ENCODE measurements at places on chromosomes 6 and 20.
A peak's percentile ranks its signal among the peaks of the same experiment; 100 is the strongest.

DNA sequence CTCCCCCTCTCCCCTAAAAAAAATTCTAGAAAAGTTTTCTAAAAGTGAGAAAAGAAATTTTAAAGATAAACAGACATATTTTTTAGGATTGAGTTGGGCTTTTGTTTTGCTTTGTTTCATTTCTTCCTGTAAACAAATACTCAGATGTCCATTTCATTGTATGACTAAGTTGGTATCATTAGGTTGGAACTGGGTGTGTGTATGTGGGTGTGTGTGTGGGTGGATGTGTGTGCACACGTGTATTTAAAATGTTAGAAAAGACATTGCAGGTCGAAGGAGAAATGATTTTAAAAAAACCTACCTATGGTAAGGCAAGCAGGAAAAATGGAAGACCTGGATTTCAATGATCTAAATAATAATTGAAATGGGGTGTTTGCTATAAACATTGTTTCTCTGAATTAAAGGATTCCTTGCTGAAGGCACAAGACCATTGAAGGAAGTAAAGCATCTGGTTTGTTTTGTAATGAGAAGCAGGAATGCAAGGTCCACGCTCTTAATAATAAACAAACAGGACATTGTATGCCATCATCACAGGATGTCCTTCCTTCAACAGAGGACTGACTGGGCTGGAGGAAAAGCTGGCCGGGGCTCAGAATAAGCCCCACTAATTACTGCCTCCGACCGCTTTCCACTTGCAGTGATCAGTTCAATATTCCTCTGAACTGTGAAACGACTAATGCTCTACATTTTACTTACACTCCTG, 996 bp upstream of the PRDM1 start:
- DNase-seq = peak; percentile 45

GRCh38 chr20:48169650-48170225, 384.5 kb upstream of the SULF2 start:
- DNase-seq = no peak

- no peak for DNase-seq
Observed at GRCh38 chr6:158589366-158589765, 29.5 kb downstream of the TMEM181 start.

DNA sequence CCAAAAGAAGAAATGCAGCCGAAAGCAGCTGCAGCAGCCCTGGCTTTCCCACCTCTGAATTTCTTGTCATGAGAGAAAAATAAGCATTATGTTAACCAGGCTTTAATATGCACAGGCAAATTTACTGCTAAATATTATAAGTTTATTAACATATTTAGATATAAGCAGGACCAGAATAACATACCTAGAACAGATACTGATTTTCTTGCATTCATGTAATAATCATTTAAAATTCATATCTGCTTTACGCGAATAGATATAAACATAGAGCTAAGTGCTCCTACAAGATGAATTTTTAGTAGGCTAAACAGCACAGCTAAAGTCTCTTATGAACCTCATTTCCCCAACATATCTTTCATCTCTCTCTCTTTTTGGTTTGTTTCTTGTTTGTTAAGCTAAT, 14.7 kb downstream of the CD93 start:
- DNase-seq = no peak

- no peak for DNase-seq
Observed at GRCh38 chr20:43838703-43839060, 76.0 kb upstream of the TOX2 start.

DNA sequence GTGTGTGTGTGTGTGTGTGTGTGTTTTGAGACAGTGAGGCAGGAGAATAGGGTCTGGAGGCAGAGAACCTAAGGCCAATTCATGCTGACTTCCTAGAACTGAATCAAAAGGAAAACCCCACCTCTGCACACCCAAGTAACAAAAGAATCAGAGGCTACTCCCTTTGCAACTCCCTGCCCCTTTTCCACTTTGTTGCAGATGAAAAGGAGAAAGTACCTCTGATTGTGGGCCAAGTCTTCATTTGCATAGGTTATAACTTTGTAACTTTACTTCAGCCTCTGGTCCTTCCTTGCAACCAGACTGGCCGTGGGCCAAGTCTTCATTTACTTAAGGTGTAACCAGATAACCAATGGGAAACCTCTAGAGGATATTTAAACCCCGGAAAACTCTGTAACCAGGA, 168.8 kb downstream of the EYA2 start:
- DNase-seq = no peak

DNA sequence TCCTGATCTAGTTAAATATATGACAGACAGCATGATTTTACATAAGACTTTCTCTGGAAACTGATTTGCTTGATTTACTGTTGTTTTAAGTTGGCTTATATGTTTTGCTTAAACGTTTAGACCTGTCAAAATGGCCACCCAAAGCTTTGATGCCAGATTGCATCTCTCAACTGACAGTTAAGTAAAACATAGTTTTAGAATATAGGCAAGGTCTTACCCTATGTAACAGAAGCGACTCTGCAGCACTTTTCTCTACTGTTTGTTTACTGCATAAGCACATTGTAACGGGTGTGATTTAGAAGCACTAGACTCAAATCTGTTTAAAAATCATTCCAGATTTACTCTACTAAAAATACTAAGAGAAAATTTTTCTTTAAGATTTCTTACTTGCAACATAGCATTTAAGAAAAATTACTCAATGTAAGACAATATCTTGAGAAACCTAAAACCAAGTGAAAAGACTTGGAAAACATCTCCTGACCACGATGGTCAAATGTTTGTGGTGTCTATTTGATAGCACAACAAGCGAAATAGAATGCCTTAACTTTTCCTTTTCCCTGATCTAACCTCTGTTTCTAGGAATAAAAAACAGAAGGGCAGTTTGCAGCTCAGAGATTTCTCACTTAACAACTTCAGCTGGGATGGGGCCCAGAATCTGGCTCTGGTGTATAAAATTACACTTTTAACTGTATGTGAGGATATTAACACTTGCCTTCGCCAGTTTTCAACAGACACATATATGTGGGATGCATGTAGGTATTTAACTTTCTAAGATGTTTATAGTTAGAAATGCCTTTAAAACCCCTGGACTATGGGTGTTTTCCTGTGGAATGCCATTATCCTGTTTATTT, 47.4 kb downstream of the AIG1 start:
- DNase-seq = no peak

DNA sequence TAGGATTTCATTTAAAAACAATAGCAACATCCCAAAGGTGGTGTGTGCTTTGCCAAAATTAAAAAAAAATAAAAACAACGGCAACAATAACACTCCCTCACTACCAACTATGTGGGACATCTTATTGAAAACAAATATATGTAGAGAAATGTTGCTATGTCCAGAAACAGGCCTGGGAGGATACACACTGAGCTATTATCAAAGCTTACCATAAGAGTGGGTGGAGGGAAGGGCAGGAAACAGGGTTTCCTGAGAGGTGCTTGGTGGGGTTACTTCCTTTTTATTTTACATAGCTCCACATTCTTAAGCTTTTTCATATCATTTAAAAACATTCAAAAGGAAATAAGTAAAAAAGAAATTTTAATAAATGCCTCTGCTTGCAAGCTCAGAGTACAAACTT, 150.0 kb upstream of the RIPOR2 start:
- DNase-seq = peak; percentile 14

- no peak for DNase-seq
Observed at GRCh38 chr20:46477640-46478039, 35.7 kb downstream of the ZNF334 start.

DNA sequence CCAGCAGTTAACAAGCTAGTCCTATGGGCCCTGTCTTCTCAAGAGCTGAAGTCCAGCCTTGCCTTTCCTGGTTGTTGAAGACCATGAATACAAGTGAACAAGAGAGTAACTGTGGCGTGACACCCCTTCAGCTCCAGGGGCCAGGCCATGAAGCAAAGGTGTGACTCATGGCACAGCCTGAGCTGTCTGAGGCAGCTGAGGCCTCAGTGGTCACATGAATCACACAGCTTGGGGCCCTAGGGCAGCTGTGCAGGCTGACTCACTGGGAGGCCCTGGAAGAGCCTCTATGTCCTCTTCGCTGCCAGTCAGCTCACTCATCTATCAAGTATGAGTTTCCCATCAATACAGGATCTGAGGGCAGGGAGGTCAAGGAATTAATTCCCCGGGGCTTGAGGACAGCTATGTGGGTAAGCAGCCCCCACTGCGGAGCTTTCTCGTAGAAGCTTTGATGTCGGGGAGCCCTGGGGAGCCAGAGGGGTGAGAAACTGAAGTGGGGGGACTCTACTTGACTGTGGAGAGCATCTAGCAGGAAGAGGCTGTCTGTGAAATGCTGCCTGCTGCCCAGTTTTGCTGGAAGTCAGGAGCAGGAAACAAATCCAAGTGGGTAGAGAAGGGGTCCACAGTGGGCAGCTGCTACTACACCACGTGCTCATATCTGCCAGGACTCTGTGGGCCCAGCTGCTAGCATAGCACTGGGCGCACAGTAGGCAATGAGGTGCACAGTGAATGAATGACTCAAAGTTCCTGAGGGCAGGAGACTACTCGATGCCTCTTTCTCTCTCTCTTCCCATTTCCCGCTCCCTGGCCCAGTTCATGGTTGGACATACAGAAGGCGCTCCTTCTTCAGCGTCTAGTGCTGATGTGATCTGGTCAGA, 13.7 kb upstream of the FAM83C start:
- no peak for DNase-seq

- DNase-seq = no peak
Observed at GRCh38 chr6:71153755-71154325, 134.8 kb upstream of the OGFRL1 start.

DNA sequence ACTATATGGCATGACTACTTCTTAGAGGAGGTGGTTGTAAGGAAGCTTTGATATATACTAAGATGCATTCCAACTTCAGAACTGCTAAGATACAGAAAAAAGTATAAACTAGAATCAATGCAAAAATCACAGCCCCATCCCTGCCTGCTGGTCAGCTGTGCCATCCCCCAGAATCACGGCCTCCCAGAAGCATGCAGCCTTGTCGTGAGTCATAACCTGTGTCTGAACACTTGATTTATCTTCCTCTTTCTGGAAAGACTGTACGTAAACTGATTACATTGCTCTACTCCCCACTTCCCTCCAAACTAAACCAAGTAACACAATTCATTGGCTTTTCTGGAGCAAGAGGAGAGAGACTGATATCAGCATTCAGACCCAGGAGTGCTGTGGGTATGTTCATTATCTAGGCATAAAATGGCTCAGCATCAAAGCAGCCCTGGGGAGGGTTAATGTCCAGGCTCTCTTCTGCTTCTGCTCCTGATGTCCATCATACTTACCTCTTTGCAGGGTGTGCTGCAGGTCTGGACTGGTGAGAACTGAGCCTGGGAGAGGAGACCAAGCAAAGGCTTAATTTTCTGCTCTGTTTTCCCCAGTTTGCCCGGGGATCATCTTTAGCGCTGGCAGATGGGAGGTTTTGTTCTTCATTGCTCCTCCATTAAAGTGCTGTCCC, 18.4 kb downstream of the SCP2D1 start:
- DNase-seq = no peak

- DNase-seq = no peak
Observed at GRCh38 chr6:36727505-36728021, 29.9 kb downstream of the RAB44 start.

DNA sequence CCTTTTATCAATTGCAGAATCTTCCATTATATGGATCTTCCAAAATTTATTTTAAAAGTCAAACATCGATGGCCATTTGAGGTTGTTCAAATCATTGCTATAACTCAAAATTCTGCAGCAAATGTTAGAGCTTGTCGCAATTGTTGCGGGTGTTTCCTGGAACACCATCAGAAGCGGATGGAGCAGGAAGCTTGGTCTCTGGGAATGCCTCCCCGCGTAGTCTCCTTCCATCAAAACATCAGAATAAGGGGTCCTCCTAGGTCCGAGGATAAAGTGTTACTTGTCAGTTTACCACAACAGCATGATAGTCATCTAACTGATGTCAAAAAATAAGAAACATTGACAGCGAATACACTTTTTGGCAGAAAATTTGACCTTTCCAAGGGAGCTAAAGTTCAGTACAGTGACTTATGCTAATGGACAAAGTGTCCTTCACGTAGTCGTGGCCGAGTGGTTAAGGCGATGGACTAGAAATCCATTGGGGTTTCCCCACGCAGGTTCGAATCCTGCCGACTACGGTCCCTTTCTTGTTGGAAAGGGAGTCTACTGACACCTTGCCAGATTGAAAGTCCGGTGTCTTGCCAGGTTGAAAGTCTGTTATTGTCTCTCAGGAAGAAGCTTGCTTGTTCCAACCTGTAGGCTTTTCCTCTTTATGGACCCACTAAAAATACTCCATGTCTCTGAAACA, 59.0 kb upstream of the ZNF184 start:
- no peak for DNase-seq

- peak; percentile 49 for DNase-seq
Observed at GRCh38 chr20:61886721-61887595, 178.7 kb downstream of the TAF4 start.

GRCh38 chr6:257031-257725, 35.1 kb upstream of the DUSP22 start:
- no peak for DNase-seq

DNA sequence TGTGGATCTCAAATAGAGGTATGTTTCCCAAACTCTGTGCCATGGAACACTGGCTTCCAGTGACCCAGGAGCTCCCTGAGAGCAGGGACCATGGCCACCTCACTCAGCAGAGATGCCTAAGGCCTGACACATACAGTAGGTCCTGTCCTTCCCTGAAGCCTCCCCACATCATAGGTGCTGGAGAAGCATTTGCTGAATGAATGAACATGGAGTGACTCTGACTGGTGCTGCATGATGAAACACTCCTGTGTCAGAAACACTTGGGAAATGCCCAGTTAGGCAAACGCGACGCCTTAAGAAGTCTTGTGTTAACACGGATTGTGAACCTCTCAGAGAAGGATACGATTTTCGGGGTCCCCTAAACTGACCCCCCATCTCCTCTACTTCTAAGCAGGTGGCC, 14.3 kb downstream of the SLA2 start:
- DNase-seq = no peak

- no peak for DNase-seq
Observed at GRCh38 chr6:235763-236360, 56.4 kb upstream of the DUSP22 start.

DNA sequence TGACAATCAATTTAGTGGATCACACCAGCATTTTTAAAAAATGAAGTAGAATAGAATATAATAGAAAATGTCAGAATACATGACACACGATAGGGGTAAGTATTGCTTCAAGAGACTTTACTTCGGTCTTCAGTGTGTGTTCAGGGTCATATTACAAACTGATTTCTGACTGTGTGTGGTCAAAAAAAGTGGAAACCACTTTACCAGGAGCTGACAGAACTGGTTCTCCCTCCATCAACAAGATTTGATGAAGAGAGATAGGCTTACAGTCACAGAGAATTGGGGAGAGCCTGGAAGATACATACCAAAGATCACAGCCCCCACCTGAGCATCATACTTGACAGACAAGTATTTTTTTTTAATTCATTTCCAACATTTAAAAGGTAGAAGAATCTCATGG, 21.7 kb downstream of the ARMC2 start:
- DNase-seq = no peak

- peak; percentile 79 for DNase-seq
Observed at GRCh38 chr6:26553635-26554446, 15.7 kb downstream of the HMGN4 start.

GRCh38 chr6:23696992-23697391, 429.0 kb upstream of the NRSN1 start:
- DNase-seq = no peak
